GM04504 (cell line): ENCODE measurements at places on chromosomes 1 and 21.
A peak's percentile ranks its signal among the peaks of the same experiment; 100 is the strongest.

DNA sequence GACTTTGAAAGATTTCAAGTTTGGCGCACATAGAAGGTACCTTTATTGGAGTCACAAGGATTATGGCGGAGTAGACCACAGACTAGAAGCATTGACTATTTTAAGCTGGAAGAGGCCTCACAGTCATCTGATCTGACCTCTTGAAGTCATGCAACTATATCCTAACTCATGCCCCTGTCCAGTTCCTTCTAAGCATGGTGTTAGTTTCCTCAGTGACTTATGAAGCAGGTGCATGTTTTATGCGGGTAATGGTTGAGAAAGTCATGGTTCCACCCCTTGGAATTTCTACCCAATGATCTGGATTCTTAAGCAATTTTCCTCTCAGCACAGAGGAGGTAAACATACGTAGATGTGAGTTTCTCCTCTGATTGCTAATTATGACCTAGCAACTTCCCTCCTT lies 11.7 kb downstream of the OLFML3 start:
- no peak for DNase-seq

- no peak for DNase-seq
These were observed 520 bp upstream of the MR1 start for GRCh38 chr1:181033128-181033798.

DNA sequence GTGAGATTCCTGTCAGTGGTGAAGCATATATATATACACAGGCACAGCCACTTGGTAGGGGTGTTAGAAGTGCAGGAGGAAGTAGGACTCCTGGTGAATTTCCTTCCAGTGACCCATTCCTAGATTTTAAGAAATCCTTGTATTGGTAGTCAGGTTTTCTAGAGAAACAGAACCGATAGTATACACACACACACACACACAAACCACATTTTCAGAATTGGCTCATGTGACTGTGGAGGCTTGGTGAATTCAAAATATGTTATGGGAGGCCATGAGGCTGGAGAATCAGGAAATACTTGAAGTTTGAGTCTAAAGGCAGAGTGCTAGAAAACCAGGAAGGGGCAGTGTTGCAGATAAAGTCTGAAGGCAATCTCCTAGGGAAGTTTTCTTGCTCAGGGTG lies 114.2 kb downstream of the FCRL5 start:
- DNase-seq: no peak

DNA sequence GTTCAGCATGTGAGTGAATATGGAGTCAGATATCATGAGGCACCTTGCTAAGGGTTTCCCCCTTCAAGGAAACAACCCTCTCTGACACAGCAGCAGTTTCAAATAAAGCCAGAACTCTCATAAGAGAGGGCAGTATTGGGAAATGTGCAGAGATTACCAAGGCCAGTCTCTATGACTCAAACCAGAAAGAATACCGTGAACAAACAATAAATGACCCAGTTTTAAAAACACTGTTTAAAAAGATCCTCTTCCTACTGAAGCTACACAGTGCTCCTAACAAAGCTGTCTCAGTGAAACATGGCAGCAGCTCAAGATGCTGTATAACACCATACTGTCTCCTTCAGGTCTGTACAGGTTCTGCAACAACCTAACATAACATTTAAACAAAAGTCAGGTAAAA lies 102.6 kb downstream of the KIAA0319L start:
- DNase-seq: peak; percentile 44

DNA sequence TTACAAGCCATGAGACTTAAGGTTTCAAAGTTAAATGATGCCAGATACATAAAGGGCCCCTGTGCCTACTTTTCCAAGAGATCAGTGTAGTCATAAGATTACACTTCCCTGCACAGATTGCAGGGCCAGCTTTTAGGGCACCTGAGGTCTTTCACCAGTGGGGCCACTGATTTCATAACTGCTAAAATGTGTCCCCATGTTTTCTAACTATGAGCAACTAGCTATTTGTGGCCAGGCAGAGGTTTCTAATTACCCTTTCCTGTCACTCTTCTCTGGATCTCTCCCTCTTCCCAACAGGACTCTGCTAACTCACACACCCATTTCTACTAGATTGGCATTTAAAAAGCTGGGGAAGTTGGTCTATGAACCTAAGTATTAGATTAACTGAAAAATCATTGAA lies 207.1 kb upstream of the SGIP1 start:
- DNase-seq: no peak

DNA sequence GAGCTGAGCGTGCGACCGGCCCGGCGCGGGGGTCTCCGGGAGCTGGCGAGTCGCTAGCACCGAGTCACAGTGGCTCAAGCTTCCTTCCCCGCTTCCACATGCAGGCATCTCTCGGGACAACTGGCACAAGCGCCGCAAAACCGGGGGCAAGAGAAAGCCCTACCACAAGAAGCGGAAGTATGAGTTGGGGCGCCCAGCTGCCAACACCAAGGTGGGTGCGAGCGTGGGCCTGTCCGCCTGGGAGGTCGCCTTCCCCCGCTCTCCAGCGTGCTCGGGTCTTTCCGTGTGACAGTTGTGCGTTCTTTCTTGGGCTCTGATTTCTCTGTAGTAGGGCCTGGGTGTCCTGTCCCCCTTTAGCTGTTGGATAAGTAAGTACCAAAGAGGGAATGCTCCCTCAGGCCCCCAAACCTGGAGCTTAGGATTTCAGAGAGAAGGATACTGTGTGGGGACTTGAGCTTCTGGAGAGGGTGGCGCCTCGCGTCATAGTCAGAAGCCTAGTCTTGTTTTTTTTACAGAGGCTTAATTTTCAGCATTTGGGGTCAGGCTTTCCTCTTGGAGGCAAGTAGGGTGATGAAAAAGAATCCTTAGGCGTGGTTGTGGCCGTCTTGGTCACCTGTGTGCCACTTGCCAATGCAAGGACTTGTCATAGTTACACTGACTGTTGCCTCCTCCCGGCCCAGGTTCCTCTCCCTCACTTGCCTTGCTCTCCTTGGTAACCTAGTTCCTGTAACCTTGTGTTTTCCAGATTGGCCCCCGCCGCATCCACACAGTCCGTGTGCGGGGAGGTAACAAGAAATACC lies 790 bp downstream of the RPS8 start:
- no peak for DNase-seq

DNA sequence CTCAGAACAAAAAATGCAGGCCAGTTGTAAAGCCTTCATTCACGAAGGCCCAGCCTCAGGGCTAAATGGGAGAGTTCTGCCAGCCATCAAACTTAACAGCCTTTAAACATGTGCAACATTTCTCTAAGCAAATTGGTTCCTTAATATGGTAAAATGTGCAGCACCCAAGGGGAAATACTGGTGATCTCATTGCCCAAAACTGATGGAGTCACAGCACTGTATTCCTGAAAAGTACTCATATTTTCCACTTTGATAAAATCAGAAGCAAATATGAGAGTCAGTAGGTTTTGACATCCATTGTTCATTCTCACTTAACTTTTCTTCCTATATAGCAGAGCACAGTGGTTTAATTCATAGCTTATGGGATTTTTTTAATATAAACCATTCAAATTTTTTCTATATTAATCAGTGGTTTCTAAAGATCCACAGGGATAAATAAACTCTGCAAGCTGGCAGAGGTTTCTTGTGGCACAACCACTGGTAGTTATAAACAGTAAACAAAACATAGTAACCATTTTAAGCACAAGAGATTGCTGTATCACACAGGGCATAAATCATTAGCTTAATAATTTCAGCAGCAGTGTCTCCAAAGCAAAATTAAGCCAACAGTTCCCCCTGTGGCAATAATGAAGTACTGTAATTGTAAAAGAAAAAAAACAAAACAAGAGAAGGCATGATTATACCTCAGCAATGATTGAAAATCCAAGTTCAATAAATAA lies 106.9 kb upstream of the LYPLAL1 start:
- peak; percentile 52 for DNase-seq
